ENCODE measurements at places on chromosomes 12 and 14. TPM values are rescaled to one million over a fixed set of nuclear protein-coding genes. Genes with fewer than 3 reads are reported as not detected.

Gene PRKD1
- polyA plus RNA-seq: 18.6 TPM

GRCh38 chr14:50657753-50658152, 10.4 kb downstream of the SAV1 start:
- no peak overlapping the region for H3K4me3 ChIP-seq
- no peaks in the 10 kb centered on the region for H3K27me3 ChIP-seq
- DNase-seq: no peak
- H3K27ac ChIP-seq: no peak overlapping the region
- no peaks in the 10 kb centered on the region for H3K4me1 ChIP-seq

Gene KRT78
- not detected for polyA plus RNA-seq

DNA sequence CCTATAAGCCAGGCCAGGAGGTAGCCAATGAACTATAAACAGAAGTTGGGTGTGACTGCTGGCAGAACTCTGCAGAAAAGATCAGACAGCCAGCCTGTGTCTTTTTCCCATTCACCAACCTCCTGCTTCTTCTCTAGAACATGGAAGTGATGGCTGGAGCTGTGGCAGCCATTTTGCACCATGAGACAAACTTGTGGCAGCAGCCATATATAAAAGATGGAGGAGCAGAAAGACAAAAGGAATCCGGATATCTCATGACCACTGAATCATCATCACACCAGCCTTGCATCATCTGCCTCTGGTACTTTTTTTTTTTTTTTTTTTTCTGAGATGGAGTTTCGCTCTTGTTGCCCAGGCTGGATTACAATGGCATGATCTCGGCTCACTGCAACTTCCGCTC, 8.7 kb downstream of the BEGAIN start:
- no peaks in the 10 kb centered on the region for H3K36me3 ChIP-seq

Gene CCDC184
- 3.3 TPM for polyA plus RNA-seq

Gene MMP19
- polyA plus RNA-seq: 2.5 TPM

DNA sequence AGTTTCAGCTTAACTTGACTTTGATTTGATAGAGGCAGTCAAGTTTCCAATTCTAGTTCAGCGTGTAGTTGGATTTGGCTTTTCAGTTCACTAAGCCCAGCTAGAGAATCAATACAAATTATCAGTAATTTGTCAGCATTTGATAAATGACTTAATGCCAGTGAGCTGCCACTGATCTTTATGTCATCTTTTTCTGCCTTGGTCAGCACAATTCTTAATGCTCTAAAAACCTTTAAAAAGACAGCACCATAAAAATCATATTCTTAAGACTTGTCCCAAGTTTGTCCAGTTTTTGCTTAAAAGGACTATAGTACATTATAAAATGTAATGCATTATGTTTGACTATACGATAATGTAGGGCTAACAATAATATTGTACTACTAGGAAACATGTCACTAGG, 920.5 kb downstream of the LRFN5 start:
- H3K4me1 ChIP-seq: no peaks in the 10 kb centered on the region
- H3K4me3 ChIP-seq: no peak overlapping the region
- H3K27me3 ChIP-seq: no peaks in the 10 kb centered on the region
- no peak overlapping the region for H3K27ac ChIP-seq
- H3K36me3 ChIP-seq: no peaks in the 10 kb centered on the region

Gene FOXN4
- 0.10 TPM for polyA plus RNA-seq

Gene TMEM30B
- polyA plus RNA-seq: 36.6 TPM

GRCh38 chr12:124913474-124914391, 717 bp downstream of the UBC start:
- peaks cover 35% of the 10 kb centered on the region for H3K4me1 ChIP-seq
- peak; percentile 88 for DNase-seq
- peak overlapping the region; percentile 100 for H3K4me3 ChIP-seq
- no peaks in the 10 kb centered on the region for H3K27me3 ChIP-seq
- peaks cover 27% of the 10 kb centered on the region for H3K36me3 ChIP-seq
- H3K27ac ChIP-seq: peak overlapping the region; percentile 98

DNA sequence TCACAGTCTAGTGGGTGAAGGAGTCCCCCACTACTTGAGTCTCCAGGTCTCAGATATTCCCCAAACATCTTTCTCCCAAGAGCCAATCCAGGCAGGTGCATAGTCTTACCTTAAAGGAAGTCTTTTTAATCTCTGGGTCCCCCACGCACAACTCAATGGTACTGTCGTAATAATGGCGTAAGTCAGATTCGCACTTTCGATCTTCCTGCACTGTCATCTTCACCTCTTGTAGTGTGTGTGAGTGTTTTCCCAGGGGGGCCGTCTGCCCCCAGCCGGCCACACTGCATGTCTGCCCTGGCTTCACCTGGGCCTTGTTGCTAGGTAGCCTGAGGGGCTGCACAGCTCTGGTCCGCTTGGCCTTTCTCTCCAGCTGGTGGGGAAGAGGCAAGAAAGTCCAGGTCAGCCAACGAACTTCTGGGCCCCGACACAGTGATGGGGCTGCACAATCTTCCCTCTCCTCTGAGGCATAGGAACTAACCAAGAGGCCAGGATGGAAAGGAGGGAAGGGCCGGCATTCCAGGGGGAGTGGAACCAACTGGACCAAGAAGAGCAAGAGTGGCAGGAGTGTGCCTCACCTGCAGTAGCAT, 2.1 kb downstream of the GZMB start:
- H3K27ac ChIP-seq: no peak overlapping the region
- DNase-seq: no peak
- no peak overlapping the region for H3K4me3 ChIP-seq
- no peaks in the 10 kb centered on the region for H3K27me3 ChIP-seq
- no peaks in the 10 kb centered on the region for H3K36me3 ChIP-seq

DNA sequence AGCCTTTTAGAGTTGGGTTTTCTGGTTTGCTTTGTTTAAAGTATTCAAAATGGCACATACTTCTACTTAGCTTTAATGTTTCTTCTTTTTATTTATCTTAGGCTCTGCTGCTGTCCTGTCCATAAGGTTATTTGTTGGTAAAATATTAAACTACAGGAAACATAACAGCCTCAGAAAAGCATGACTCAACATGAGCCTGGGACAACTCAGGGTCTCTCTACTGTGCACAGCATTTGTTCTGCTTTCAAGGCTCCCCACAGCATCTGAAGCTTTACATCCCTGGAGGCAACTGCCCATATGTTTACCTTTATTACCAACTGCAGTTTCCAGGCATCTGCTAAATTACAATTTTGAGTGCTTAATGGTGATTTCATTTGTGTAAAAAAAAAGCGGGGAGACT, 954.2 kb upstream of the FBXO33 start:
- H3K27ac ChIP-seq: no peak overlapping the region
- no peak overlapping the region for H3K4me3 ChIP-seq
- H3K36me3 ChIP-seq: no peaks in the 10 kb centered on the region
- H3K4me1 ChIP-seq: no peaks in the 10 kb centered on the region
- no peak for DNase-seq

DNA sequence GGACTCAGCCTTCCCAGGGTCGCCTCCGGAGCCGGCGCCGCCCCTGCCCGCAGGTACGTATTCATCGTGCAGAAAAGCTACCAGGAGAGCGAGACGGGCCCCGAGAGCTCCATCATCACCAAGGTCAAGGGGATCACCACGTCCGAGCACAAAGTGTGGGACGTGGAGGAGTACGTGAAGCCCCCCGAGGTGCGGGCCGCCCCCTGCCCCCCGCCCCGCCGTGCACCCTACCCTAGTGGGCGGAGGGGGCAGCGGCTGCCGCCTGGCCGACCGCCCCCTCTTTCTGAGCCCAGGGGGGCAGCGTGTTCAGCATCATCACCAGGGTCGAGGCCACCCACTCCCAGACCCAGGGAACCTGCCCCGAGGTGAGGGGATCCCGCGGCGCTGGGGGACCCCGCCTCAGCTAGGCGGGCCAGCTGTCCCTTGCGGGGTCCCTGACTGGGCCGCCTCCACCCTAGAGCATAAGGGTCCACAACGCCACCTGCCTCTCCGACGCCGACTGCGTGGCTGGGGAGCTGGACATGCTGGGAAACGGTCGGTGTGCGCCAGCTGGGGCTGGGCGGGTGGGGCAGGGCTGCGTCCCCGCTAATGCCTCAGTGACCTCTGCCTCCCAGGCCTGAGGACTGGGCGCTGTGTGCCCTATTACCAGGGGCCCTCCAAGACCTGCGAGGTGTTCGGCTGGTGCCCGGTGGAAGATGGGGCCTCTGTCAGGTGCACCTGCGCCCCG, 973 bp downstream of the P2RX2 start:
- peaks cover 52% of the 10 kb centered on the region for H3K27me3 ChIP-seq
- peaks cover 10% of the 10 kb centered on the region for H3K36me3 ChIP-seq
- DNase-seq: no peak

Gene GXYLT1
- polyA plus RNA-seq: 12.5 TPM

- peak overlapping the region; percentile 92 for H3K27ac ChIP-seq
- H3K36me3 ChIP-seq: no peaks in the 10 kb centered on the region
- peak; percentile 95 for DNase-seq
- H3K4me3 ChIP-seq: no peak overlapping the region
- no peaks in the 10 kb centered on the region for H3K27me3 ChIP-seq
Observed at GRCh38 chr14:49966304-49966809, 73.5 kb downstream of the ARF6 start.

DNA sequence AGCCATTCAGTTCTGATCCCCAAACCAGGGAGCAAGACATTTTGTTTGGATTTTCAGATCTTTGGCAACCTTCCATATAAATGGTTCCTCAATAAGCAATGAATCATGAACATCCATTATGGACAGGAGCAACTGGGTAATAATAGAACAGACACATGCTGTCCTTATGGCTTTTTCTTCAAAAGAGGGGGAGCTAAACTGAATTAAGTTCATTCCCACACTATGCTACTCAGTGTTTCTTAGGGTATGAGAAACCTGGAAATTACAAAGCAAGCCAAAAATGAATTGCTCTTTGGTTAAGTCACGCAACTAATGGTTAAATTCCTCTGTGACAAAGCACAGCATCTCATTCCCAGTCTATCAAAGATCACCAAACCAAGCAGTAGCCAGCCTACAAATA, 51.0 kb downstream of the PTGER2 start:
- DNase-seq: no peak
- H3K36me3 ChIP-seq: no peaks in the 10 kb centered on the region
- H3K27ac ChIP-seq: no peak overlapping the region
- H3K4me1 ChIP-seq: no peaks in the 10 kb centered on the region
- H3K4me3 ChIP-seq: no peak overlapping the region
